Stimulated activated CD8-positive, alpha-beta memory T cell treated with anti-CD3 and anti-CD28 coated beads, Interleukin-2, amount 100 ng/mL, for 1 hour (primary cell): ENCODE measurements at places on chromosomes 7 and 10.

DNA sequence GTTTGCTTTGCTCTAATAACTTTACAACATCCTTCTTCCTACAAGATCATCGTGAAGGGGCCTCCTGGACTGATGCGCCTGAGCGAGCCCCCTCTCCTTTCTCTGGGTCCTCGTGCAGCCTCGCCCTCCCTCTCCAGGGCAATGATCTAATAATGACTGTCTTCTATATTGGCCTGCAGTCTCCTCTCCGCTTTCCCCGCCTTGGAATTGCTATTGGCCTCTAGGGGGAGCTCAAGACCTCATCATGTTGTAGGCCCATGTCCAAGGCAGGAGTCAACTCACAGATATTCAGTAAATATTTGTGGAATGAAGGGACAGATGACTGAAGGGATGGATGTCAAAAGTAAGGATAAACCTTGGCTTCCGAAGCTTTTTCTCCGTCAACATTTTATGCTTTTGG lies 1180.3 kb downstream of the TYW1 start:
- no peak for DNase-seq

DNA sequence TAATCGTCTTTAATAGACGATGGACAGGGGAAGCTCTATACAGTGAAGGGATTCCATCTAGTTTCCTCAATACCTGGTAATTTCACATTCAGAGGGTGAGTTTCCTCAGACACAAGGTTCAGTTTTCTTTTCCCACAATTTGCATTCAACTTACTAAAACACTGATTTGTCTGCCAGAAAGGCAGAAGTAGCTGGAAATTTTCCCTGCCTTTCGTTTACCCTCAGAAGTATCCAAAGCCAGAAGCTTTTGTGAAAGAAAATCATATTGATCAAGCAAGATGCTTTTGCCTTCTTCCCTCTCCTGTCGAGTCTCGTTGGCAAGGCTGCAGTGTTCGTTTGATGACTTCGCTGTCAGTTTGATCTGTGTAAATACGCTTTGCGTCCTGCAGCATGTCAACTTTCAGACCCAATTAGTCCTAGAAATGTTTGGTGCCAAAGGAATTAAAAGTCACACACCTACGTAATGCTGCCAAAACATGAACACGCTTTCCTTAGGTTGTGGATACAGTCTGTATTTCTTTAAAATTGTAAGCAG lies 631.9 kb upstream of the FOXK1 start:
- DNase-seq = no peak

GRCh38 chr10:111498560-111498959 lies 421.7 kb downstream of the ADRA2A start:
- no peak for DNase-seq

GRCh38 chr7:75654855-75655254 lies 83.9 kb downstream of the HIP1 start:
- no peak for DNase-seq

GRCh38 chr10:103845972-103846371 lies 9.4 kb downstream of the SH3PXD2A start:
- no peak for DNase-seq

DNA sequence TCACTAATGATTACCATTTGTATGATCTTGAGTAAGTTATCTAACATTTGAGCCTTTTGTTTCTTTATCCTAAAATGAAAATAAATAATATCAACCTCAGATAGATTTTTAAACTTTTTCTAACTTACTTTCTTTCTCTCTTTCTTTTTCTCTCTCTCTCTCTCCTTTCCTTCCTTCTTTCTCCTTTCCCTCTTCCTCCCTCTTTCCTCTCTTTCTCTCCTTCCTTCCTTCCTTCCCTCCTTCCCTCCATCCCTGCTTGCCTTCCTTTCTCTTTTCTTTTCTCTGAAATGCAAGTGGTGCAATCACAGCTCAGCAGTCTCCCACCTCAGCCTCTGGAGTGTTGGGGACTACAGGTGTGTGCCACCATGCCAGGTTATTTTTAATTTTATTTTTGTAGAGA lies 132.9 kb upstream of the ASAH2 start:
- DNase-seq = no peak

DNA sequence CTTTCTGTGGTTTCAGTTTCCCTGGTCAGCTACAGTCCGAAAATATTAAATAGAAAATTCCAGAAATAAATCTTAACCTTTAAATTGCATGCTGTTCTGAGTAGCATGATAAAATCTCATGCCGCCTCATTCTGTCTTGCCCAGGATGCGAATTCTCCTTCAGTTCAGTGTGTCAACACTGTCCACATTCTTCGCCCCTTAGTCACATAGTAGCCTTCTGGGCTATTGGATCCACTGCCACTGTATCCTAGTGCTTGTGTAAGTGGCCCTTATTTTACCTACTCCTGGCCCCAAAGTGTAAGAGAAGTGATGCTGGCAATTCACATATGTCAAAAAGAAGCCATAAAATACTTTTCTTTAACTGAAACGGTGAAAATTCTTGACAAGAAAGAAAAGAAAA lies 129.6 kb downstream of the ZWINT start:
- DNase-seq = no peak

- no peak for DNase-seq
These were observed 23.6 kb upstream of the PPIA start for GRCh38 chr7:44772867-44773266.

GRCh38 chr10:28587270-28587969 lies 54.5 kb downstream of the WAC start:
- DNase-seq = no peak
